ENCODE measurements at places on chromosomes 12 and 14. TPM values are rescaled to one million over a fixed set of nuclear protein-coding genes. Genes with fewer than 3 reads are reported as not detected.

MUCL1 gene
- 0.41 TPM for polyA plus RNA-seq

GRCh38 chr12:11773889-11774677 is 124.6 kb downstream of the ETV6 start:
- no peak for DNase-seq

DNA sequence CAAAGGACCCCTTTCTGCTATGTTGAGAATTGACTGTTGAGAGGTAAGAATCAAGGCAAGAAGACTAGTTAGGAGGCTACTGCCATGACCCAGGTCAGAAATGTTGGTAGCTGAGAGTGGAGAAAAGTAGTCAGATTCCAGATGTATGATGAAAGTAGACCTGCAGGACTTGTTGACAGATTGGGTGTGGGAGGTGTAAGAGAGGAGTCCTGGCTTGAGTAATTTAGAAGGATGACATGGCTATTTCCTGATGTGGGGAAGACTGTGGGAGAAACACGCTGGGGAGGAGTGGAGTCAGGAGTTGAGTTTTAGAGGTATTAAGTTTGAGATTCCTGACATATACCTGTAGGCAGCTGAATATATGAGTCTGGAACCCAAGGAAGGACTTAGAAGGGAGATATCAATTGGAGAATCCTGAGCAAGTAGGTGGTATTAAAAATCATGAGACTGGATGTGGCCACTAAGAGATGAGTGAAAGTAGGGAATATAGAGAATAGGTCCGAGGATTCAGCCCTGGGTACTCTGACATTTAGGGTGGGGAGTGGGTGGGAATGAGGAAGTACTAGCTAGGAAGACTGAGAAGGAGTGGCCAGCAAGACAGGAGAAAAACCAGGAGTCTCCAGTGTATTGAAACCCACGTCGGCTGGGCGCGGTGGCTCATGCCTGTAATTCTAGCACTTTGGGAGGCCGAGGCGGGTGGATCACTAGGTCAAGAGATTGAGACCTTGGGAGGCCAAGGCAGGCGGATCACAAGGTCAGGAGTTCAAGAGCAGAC is 12.6 kb upstream of the DDX47 start:
- DNase-seq, result no peak

DNA sequence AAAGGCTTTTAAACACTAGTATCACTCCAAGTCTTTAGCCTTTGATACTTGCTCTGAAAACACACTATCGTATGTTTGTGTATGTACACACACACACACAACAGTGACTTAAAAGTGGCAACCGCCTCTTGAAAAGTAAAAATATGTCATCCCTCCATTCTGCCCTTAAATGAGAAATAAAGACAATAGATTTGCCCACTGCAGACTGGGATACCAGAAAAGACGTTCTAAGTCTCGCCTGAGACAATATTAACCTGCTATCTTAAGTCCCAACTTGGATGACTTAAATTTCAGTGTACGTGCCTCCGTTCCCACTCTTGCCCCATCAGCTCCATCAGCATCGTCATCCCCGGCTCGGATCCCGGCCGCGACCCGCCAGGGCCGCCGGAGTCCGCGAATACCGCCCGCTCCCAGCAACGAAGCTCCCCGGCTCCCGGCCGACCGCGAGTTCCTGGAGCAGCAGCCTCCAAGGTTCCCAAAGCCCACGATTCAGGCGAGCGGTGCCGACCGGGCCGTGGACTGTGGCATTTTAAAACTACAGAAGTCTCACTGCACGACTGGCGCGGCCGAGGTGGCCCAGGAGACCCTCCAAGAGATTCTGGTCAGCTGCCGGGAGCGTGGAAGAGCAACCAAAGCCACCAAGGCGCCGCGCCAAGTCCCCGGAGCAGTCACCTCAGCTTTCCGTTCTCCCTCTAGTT is 2.8 kb upstream of the ARID2 start:
- no peak for DNase-seq

- no peak for DNase-seq
Observed at GRCh38 chr14:37597538-37597913, 2.1 kb downstream of the TTC6 start.

All from left renal cortex interstitium (tissue), 4 donors.